Epithelial cell of alveolus of lung (primary cell): ENCODE measurements at places on chromosomes 6 and 20. TPM values are rescaled to one million over a fixed set of nuclear protein-coding genes. Genes with fewer than 3 reads are reported as not detected.

The CST2 gene
- total RNA-seq = 0.56 TPM in 1 of 2 replicates, not detected in the other

The FLOT1 gene
- 100 and 118 TPM in 2 replicates for total RNA-seq

The KCNK15 gene
- total RNA-seq = not detected in 2 replicates

The PRKN gene
- total RNA-seq = 0.65 and 3.8 TPM in 2 replicates

The BHLHE23 gene
- total RNA-seq = not detected in 2 replicates

The SS18L1 gene
- total RNA-seq = 4.8 and 11.9 TPM in 2 replicates

The PGC gene
- 0.24 TPM in 1 of 2 replicates, not detected in the other for total RNA-seq

The SFTA2 gene
- total RNA-seq = not detected in 2 replicates

The DIDO1 gene
- total RNA-seq = 28.4 and 40.6 TPM in 2 replicates

The SLC35D3 gene
- total RNA-seq = 0.08 TPM in 1 of 2 replicates, not detected in the other

The MYLK4 gene
- 0.13 and 0.24 TPM in 2 replicates for total RNA-seq

The BRPF3 gene
- total RNA-seq = 9.4 and 15.6 TPM in 2 replicates
